ENCODE measurements at places on chromosomes 2 and 18. TPM values are rescaled to one million over a fixed set of nuclear protein-coding genes. Genes with fewer than 3 reads are reported as not detected.

DNA sequence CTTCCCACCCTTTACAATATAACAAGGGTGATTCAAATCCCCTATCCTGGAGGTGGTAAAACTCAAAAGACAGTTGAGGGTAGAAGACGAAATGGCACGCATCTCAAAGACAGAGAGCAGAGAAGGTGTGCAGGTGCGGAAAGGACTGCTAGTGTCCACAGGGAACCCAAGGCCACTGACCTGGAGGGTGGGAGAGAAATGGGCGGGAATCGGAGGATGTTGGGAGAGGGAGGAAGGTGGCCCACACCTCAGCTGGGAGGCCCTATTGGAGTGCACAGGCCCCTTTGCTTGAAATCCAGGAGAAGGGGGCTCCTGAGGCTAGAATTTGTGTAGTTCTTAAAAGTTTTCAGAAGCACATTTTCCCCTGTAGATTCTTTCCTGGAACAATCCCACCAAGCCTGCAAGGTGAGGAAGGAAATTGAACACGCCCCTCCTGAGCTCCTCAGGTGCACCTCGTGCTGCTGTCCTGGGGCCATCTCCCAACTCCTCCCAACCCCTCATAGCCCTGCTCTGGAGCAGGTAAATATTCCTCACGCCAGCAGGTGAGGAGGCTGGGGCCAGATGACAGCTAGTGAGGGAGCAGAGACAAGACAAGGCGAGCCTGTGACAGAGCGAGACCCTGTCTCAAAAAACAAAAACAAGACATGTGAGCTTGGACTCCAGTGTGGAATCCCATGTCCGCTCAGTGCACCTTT, 99.3 kb downstream of the MCFD2 start:
- DNase-seq: no peak

GRCh38 chr2:69057660-69058059, 44.7 kb downstream of the ANTXR1 start:
- DNase-seq: no peak

- DNase-seq: no peak
Observed at GRCh38 chr2:226847090-226847489, 11.2 kb downstream of the RHBDD1 start.

DNA sequence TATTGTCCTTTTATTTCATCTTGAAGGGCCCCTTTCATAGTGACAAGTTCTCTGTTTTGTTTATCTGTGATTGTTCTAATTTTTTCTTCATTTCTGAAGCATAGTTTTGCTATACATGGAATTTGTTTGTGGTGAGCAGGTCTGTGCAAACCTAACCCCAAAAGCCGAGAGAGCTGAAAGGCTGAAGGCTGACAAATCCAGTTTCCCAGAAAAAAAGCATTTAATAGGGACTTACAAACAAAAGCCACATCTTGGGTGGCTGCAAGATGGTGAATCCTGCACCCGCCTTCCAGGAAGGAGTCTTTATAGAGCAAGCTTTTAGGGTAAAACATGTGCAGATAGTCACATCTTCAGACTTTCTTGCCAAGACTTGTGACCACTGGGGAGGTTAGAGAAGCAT, 473.4 kb upstream of the TRIB2 start:
- no peak for DNase-seq

DNA sequence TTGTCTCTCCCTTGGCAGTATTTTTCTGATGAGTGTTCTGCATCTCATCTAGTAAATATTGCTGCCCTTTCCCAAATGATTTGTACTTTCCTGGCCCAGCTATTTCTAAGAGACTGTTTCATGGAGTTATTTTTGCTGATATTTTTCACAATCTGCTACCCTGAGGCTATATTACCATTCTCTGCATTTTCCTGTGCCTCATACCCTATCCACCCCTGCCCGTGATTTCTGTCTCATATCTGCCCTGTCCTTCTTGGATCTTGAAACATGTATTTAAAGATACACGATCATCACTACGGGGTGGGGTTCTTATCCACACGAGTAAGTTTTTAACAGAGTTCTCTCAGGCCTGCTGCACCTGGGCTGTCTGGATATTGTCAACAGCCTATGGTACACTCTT, 89.6 kb upstream of the EPAS1 start:
- DNase-seq: no peak

DNA sequence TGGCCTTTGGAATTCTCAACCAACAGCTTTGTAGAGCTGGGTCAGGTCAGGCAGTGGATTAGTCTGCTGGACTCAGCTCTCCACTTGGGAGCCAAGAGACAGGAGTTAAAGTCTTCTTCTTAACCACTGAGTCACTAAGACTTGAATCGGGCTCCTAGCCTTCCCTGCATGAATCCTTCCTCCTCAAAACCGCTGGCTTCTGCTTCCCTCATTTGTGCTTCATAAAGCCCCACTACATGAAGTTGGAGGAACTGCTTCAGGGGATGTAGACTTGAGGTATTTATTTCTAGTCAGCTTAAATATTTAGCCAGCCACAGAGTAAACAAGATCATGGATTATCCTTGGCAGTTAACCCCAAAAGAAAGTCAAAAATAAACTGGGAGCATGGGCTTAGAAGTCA, 536.3 kb upstream of the TNP1 start:
- DNase-seq: no peak

- no peak for DNase-seq
Observed at GRCh38 chr2:65264821-65265670, 37.4 kb downstream of the ACTR2 start.

EPHA4 gene
- 58.0 TPM for total RNA-seq

HOXD13 gene
- total RNA-seq: not detected
